ENCODE measurements at places on chromosomes 5 and 9.

- no peak for DNase-seq
Measured at GRCh38 chr5:97418462-97418861, 235.4 kb upstream of the RIOK2 start.

DNA sequence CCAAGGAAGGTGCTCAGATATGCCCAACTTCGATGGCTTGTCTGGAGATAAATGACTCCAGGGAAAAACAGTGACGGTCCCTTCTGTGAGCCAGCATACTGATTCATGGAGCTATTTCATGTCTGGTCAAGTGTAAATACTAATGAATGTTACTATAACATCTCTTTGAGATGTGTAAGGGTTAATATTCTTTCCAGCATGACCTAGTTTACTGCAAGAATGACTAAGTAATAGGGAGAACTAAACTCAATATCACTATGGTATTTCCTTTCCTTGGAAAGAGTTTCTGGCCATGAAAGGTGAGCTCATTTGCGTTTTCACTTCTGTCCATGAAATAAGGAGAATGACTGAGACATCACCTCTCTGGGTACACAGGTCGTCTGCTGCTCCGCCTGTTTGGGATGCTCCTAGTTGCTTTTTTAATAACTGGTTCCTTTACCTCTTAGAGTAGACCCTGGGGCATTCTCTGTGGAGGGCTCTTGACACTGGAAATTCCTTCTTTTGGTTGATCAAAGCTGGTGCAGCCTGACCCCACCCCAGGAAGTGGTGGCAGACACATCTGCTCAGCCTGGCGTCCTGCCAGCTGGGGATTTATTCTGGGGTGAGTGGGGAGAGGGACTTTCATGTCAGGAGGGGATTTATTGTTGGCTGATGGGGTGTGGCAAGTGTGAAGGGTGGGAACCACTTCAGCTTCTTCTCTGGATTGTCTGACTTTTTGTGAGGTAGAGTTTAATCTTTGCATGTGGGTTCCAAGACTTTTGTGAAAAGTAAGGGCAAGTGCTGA lies 250.0 kb upstream of the MPDZ start:
- DNase-seq, result no peak

DNA sequence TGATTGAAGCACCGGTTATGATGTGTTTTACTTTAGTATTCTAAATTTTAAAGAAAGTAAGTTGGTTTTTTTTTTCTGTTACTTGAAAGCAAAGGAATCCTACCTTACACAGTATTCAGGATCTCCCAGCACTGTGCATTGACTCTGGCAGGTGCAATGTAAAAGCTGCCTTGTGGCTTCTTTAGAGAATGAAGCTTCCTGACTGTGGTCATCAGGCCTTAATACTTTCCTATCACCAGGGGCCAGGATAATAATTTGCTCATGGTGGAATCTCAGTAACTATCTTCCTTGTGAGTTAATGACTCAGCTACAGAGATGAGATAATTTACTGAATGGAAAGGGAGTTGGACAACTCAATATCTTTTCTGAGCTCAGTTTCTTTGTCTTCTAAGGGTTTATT lies 435.5 kb upstream of the ZNF608 start:
- DNase-seq, result no peak

GRCh38 chr9:131197160-131197911 lies 72.0 kb downstream of the NUP214 start:
- DNase-seq, result no peak

DNA sequence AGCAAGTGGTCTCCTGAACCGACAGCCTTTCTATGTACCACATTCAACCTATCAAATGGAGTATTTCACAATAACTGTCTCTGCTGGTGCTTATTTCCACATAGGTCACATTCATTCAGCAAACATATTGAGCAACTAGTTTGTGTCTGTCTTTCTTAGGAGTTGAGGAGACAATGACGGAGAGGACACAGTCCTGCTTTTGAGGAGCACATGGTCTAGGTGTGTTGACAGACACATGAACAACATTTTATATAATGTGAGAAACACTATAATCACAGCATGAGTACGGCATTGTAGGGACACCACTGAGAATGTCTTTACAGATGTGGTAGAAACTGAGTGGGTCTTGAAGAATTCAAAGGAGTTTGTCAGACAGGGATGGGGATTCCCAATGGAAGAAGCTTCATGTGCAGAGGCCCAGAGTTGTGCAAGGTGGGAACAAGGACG lies 28.5 kb downstream of the NFIL3 start:
- DNase-seq, result no peak

Data from activated T-helper 9 cell treated with anti-CD3 and anti-CD28 coated beads, Interleukin-2, amount 50 U/mL, for 16 hours (primary cell).